ENCODE measurements at places on chromosomes 4 and X. TPM values are rescaled to one million over a fixed set of nuclear protein-coding genes. Genes with fewer than 3 reads are reported as not detected.

- DNase-seq, result no peak
- peaks cover 6% of the 10 kb centered on the region for H3K4me1 ChIP-seq
- H3K36me3 ChIP-seq, result peaks cover 10% of the 10 kb centered on the region
- no peak overlapping the region for H3K4me3 ChIP-seq
These were observed 43.4 kb upstream of the OGT start for GRCh38 chrX:71489540-71489939.

HGFAC gene
- not detected for total RNA-seq

DNA sequence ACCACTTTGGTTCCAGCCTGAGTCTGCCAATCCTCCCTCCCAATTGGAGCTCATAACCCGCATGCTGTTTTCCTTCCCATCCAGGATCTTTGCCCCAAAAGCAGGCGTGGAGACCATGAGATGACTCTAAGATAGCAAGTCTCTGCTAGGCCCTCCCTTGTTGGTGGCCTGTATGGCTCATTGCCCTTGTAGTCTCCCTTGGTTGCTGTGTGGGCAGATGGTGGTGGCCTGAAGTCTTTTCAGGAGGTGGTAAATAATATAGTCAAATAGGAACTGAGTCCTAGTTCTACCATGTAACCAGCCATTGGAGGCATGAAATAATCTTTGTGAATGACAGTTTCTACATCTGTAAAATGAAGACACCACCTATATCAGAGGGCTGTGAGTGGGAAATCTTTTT is 1.2 kb downstream of the ATP6AP1 start:
- H3K4me1 ChIP-seq, result peaks cover 23% of the 10 kb centered on the region
- H3K27ac ChIP-seq, result peak overlapping the region; percentile 12
- H3K4me3 ChIP-seq, result peak overlapping the region; percentile 80
- peaks cover 6% of the 10 kb centered on the region for H3K36me3 ChIP-seq

DNA sequence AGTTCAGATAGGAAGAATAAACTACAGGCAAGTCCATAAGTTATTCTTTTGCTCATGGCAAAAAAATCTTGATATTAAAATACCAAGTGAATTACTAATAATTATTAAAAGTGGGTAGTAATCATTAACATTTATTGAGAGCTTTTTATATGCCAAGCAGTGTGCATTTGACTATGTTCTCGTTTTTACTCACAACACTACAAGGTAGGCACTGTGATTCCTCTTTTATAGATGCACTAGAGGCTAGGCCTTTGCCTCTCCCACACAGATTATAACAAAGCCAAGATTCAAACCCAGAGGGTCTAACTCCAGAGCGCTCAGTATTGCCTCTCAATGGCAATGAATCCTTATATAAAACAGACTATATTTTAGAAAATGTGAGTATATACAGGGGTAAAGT is 254.2 kb downstream of the NAF1 start:
- H3K36me3 ChIP-seq, result no peaks in the 10 kb centered on the region
- no peak for DNase-seq
- no peaks in the 10 kb centered on the region for H3K27me3 ChIP-seq
- no peaks in the 10 kb centered on the region for H3K4me1 ChIP-seq
- H3K4me3 ChIP-seq, result no peak overlapping the region

GALNT7 gene
- total RNA-seq, result 15.9 TPM

- peaks cover 1% of the 10 kb centered on the region for H3K27me3 ChIP-seq
- H3K36me3 ChIP-seq, result no peaks in the 10 kb centered on the region
- no peak overlapping the region for H3K27ac ChIP-seq
- no peak overlapping the region for H3K4me3 ChIP-seq
These were observed 282.1 kb downstream of the BCOR start for GRCh38 chrX:39815631-39816030.

PPARGC1A gene
- total RNA-seq, result not detected

Data from activated naive CD8-positive, alpha-beta T cell treated with anti-CD3 and anti-CD28 coated beads, Interleukin-2, amount 10 ng/mL, durations not matched to agents 7 days and 5 days (primary cell).